ENCODE measurements at places on chromosomes 4 and X. TPM values are rescaled to one million over a fixed set of nuclear protein-coding genes. Genes with fewer than 3 reads are reported as not detected.

Gene MAP7D3
- 6.2 TPM for total RNA-seq

Gene FRMD7
- 1.1 TPM for total RNA-seq

Gene MAGEA8
- not detected for total RNA-seq

Gene SAT1
- total RNA-seq: 236 TPM

Gene CLDN34
- total RNA-seq: 0.23 TPM

Gene TKTL1
- 0.18 TPM for total RNA-seq

Gene ADH5
- total RNA-seq: 108 TPM

Gene BTK
- total RNA-seq: 6.0 TPM

Gene ENAM
- 4.8 TPM for total RNA-seq

Gene LNX1
- 19.3 TPM for total RNA-seq

Gene SPACA5
- total RNA-seq: not detected

Gene GPRIN3
- total RNA-seq: 12.6 TPM

Gene CCDC160
- 3.0 TPM for total RNA-seq

Gene CENPU
- 10.8 TPM for total RNA-seq

Gene TMPRSS11A
- not detected for total RNA-seq

Gene ETDB
- total RNA-seq: not detected

Gene GLRA3
- total RNA-seq: under 0.01 TPM

Gene FATE1
- total RNA-seq: 0.29 TPM

Gene DUSP21
- total RNA-seq: not detected

Gene TEX13D
- total RNA-seq: not detected

Gene HERC5
- total RNA-seq: 4.9 TPM

All from metanephros (tissue), 2 donors.